ENCODE measurements at places on chromosomes 16 and 17.

DNA sequence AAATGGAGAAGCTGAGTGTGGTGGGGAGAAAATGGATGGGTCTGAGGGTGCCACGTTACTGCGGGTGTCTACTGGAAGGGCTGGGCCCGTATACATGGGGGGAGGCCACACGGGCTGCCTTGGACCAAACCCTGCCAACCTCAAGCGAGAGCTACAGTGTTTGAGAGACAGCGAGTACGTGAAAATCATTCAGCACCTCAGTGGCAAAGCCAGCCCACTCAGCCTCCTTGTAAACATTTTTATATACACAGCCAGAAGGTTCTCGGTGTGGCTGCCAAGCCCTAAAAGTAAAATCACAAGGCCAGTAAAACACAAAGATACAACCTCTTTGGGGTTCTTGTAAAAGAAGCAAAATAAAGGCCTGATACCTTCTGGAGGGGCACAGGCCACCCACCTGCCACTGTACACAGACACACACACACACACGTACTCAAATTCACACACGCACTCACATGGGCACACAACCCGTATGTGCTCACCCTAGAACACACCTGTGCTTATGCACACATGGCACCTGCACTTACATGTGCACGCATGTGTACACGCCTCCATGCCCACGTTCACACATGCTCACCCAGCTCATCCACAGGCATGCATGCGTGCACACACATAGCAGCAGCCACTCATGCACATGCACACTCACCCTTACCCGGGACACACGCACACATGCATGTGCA, 102.8 kb downstream of the GSG1L start:
- DNase-seq, result no peak

- DNase-seq, result no peak
Observed at GRCh38 chr17:67156269-67157199, 88.5 kb downstream of the HELZ start.

DNA sequence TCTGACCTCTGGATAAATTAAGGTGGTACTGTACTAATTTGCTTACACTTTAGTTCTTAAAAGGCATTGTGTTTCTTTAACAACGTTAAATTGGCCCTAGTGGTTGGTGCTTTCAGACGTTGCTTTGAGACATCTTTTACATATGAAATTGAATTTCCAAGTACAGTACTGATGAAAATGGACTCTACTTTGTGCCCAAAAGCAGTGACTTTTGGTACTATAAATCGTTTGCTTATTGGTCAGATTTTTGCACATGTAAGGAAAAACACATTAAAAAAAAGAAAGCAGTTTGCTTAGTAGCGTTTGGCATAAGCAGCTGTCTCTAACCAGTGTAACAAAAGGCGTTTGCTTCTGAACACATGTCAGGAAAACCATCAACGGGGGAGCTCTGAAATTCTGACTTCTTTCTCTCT, 139.6 kb downstream of the CDK5R1 start:
- no peak for DNase-seq

GRCh38 chr17:48791128-48792032, 25.6 kb downstream of the TTLL6 start:
- DNase-seq, result no peak

GRCh38 chr16:1743376-1744337, 27.7 kb downstream of the NME3 start:
- no peak for DNase-seq

DNA sequence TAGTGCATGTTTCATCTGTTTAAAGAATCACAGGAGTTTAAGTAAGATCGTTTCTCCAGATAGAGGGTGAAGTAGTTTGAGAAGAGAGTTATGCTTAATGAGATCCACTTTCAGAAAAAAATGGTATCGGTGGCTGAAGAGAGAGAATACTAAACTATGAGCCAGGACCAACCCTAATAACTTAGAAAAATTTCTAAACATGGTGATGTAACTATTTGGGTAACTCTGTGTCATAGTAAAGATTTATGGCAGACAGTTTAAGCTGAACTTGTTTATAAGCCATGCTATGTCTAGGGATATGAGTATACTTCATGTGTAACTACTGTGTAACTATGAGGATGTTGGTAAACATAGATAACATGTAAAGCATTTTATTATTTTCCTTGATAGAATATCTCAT, 489.5 kb downstream of the KCNJ2 start:
- DNase-seq, result no peak

DNA sequence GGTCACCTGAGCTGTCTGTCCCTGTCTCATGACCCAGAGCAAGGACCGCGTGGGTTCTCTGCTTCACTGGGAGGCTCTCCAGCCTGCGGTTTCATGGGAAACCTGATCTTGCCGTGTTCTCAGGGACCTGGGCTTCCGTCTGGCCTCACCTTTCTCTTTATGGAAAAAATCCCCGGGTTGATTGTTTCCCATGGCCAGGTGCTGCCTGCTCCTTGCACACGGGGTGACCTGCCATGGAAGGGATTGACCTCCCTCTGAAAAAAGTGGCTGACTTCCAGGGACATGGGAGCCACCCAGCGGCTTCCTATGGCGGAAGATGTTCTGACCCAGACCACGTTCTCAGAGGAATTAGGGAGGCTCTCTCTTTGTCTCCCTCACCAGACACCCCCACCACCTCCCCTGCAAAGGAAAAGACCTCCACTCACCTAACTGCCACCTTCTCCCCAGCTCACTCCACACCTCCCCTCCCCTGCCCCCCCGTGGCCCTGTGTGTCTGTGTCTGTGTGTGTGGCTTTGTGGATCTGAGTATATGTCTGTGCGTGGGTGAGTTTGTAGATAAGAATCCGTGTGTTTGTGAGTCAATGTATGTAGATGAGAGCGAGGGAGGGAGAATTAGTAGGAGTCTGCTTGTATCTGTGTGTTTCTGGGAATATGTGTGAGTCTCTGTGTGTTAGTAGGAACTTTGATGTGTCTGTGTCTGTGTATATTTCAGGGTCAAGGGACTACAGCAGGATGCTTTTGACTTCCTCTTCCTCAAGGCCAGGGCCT, 154.6 kb downstream of the NTN1 start:
- no peak for DNase-seq

- no peak for DNase-seq
Observed at GRCh38 chr16:46949241-46949892, 24.1 kb downstream of the DNAJA2 start.

DNA sequence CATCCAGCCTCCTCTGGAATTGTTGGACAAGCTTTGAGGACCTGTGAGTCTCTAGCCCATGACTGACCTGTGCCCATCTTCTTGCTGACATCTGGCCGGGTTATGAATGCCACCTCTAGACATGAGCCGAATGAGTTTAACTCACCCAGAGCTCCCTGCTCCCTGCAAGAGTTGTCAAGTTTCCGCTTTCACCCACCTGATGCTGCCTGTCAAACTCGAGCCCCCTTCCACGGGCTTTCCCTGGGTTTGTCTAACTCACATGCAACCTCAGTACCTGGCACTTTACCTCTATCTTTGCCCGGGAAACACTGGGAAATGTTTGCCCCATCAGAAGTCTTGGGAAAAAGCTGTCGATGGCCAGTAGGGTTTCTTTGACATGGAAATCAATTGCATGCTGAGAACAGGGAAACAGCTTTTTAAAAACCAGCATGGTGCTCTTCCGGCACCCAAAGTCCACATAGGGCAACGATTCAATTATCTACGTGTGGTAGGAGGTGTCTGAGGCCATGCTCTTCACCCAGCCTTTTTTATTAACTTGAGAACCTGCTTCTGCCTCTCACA, 33.8 kb upstream of the DNAH17 start:
- no peak for DNase-seq

DNA sequence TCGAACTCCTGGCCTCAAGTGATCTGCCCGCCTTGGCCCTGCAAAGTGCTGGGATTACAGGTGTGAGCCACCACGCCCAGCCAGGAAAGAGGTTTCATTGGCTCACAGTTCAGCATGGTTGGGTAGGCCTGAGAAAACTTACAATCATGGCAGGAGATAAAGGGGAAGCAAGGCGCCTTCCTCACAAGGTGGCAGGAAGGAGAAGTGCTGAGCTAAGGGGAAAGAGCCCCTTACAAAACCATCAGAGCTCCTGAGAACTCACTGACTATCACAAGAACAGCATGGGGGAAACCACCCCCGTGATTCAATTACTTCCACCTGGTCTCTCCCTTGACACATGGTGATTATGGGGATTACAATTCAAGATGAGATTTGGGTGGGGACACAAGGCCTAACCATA, 411.7 kb upstream of the ZFHX3 start:
- no peak for DNase-seq

DNA sequence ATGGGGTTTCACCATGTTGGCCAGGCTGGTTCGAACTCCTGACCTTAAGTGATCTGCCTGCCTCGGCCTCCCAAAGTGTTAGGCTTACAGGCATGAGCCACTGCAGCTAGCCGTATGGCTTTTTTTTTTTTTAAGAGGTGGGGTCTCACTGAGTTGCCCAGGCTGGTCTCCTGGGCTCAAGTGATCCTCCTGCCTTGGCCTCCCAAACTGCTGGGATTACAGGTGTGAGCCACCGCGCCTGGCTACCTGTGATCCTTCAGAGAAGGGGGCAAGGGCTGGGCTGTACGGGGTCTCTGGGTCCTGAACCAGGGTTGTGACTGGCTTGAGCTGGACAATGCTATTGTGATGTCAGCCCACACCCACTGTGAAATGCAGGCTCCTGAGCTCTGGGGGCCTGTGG, at the start of gene RNF151:
Gene RNF151 (plus strand): TSS at position 397 of the 400 bp plus-strand sequence. CDS start 26 bp downstream, outside the sequence.
- DNase-seq, result no peak

GRCh38 chr17:28573040-28573380, 1.7 kb upstream of the PIGS start:
- DNase-seq, result no peak

DNA sequence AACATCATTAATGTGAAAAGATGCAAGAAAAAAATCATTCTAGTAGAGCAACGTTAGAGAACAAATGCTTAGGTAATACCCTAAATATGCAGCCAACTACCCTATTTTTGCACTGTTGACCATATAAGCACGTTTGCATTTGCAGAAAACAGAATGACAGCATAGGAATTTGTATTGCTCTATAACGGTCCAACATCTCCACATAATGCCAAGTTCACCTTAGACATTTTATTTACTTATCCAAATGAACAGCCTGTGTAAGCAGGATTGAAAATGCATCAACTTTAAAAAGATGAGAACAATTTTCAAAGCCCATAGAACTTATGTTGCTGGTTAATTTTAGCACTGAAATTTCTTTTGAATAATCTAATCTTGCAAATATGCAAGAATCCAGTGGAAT, 19.1 kb upstream of the RSL1D1 start:
- no peak for DNase-seq

DNA sequence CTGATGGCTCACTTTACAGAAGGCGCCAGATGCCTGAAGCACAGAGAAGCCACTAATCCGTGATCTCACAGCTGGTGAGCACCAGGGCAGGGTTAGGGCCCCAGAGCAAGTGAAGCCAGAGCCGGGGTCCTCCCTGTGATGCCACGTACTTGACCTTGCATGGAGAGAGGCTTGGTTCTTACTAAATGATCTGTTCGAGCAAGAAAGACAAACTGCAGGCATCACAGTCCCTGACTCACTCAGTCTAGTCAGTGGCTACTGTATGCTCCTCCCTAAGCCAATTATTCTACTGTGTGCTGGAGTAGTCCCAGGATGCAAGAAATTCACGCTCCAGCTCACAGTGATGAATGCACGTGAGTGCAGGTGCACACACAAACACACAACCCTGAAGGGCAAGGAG, 55.4 kb downstream of the SDK2 start:
- no peak for DNase-seq

DNA sequence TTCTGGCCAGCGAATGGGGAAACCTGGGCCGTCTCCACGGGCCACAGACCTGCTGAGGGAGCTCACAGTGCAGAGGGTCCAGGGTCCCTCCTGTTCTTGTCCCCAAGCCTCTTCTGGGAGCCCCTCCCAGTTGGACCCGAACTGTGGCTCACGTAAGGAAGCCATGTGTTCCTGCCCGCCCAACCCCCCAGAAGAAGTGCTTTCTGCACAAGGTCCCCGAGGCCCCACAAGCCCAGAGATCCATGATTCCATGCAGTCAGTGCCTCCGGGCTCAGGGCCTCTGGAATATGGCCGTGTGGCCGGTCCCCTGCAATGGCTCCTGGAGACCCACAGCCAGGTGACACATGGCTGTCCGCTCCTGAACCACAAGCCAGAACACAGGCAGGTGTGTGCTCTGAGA, 272.4 kb downstream of the C16orf95 start:
- no peak for DNase-seq

GRCh38 chr16:55494994-55495421, 13.9 kb upstream of the LPCAT2 start:
- DNase-seq, result no peak

DNA sequence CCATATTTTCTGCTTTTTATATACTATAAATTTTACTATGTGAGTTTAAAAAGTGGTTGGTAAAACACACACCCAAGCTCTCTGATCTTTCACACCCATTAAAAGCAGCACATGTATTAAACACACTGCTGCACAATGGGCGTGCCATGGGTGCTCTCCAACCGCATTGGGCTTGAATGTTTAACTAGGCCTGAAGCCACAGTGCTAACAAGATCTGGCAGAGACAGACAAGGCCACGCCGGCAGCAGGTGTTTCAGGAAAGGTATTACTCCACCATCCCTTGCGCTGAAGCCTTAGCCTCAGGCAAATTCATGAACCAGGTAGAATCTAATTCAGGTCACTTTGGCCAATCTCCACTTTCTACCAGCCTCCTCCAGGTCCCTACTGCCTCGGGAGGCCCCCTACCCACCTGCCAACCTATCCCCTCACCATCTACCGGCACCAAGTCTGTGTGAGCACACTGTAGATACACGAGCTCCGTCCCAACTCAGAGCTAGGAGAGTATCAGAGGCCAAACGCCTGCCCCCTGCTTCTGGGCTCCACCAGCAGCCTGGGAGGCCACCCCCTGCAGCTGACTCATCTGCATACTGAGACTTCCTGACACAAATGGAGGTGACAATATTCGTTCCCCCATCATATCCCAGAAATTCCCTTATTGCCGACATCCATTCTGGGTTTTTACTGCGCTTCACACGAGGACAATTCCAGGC, 95.0 kb downstream of the ADCY9 start:
- DNase-seq, result no peak

GRCh38 chr17:32161506-32162365, 19.4 kb downstream of the RHOT1 start:
- DNase-seq, result no peak

DNA sequence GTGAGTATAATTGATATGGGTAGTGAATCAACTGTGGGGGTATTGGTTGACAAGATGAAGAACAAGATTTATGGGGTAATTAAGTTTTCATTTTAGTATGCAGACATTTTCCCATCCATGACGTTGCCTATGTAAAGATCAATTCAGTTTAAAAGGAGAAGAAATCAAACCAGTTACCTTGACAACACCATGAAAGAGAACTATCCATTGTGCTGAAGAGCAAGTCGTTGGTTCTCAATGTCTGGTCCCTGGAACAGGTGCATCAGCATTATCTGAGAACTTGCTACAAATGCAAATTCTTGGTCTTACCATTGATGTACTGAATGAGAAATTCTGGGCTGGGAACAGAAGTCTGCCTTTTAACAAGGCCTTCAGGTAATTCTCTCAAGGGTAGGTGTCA, 801 bp upstream of the OR4D2 start:
- no peak for DNase-seq

Data from stimulated activated CD4-positive, alpha-beta T cell treated with anti-CD3 and anti-CD28 coated beads, Interleukin-1b, Interleukin-23, amount 100 ng/mL, for 24 hours (primary cell).